ENCODE measurements at places on chromosomes 4 and X. TPM values are rescaled to one million over a fixed set of nuclear protein-coding genes. Genes with fewer than 3 reads are reported as not detected.

The USP11 gene
- 26.7 TPM for total RNA-seq

The CABS1 gene
- total RNA-seq: not detected

The BTC gene
- 0.42 TPM for total RNA-seq

The PPP2R2C gene
- 5.4 TPM for total RNA-seq

DNA sequence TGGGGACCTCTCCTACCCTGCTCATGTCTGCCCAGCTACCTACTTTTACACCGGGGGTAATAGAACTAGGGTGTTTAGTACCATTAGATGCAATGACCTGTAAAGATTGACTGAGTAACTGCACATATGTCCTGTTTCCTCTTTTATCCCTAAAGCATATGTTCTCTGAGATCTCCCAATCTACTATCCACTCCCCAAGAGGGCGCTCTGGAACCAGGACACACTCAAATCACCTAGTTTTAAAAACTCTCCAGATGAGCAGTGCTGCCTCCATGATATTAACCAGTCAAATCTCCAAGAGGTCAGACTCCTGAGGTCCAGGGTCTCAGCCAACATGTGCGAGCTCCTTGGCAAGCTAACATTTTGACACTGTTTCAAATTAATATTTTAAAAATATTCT lies 87.0 kb upstream of the TSPAN5 start:
- H3K4me1 ChIP-seq: peaks cover 4% of the 10 kb centered on the region
- no peaks in the 10 kb centered on the region for H3K27me3 ChIP-seq
- no peak overlapping the region for H3K27ac ChIP-seq
- H3K4me3 ChIP-seq: no peak overlapping the region
- no peaks in the 10 kb centered on the region for H3K36me3 ChIP-seq
- DNase-seq: no peak

DNA sequence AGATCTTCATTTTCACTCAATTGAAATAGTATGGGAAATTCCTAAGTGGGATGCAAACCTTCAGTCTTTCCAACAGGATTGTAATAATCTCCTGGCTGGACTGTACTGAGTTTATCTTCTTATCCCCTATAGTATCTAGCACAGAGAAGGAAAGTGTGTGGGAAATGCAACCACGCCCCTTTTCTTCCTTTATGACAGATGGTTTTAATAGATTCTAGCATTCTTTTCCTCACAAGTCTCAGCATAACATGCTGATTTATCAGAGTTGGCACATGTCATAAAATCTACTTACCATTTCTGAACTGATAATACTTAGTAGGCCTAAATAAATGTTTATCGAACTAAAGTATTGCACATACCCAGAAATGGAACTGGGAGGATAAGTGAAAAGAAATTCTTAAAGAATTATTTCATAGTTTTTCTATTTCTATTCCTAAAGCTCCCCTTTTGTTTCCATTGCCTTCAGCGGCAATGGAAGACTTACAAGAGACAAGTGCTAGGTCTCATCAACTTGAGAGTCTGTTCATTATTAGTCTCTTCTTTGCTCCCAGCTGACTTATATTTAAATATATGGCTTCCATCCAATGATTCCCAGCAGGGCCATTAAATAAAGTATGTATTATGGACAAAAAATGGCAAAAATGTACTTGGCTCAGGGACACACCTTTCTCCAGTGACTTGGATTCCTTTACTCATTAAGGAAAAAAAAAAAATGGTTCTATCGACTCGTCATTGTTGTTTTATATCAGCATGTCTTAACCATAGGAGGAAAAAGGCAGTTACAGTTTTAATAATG lies 484.5 kb downstream of the IL1RAPL1 start:
- H3K27me3 ChIP-seq: no peaks in the 10 kb centered on the region
- no peaks in the 10 kb centered on the region for H3K36me3 ChIP-seq
- no peaks in the 10 kb centered on the region for H3K4me1 ChIP-seq

GRCh38 chrX:98731821-98732220 lies 1678.3 kb downstream of the PCDH19 start:
- no peaks in the 10 kb centered on the region for H3K27me3 ChIP-seq
- no peaks in the 10 kb centered on the region for H3K36me3 ChIP-seq
- H3K4me3 ChIP-seq: no peak overlapping the region
- H3K4me1 ChIP-seq: no peaks in the 10 kb centered on the region

DNA sequence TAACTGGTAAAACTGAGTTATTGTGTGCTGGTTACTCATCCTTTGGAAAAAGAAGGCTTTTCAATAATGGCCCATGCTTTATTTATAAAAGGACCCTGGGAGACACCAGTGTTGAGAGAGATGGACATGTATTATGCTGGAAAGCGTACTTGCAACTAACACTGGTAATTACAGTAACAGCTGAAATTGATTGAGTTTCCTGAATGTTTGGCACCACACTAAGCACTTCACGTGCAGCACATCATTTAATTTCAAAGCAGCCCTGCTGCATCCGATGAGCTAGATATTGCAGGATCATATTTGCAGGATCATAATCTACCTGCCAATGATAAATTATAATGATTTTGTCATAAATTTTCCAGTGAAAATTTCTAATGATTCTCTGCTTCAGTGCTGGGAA lies 81.5 kb downstream of the QRFPR start:
- no peaks in the 10 kb centered on the region for H3K4me1 ChIP-seq
- H3K27ac ChIP-seq: no peak overlapping the region
- DNase-seq: no peak
- H3K4me3 ChIP-seq: no peak overlapping the region

- H3K4me1 ChIP-seq: no peaks in the 10 kb centered on the region
- no peak for DNase-seq
- no peaks in the 10 kb centered on the region for H3K36me3 ChIP-seq
- no peaks in the 10 kb centered on the region for H3K27me3 ChIP-seq
- H3K4me3 ChIP-seq: no peak overlapping the region
- H3K27ac ChIP-seq: no peak overlapping the region
These were observed 59.3 kb downstream of the RWDD4 start for GRCh38 chr4:183599690-183600089.

- H3K4me1 ChIP-seq: peaks cover 2% of the 10 kb centered on the region
- H3K4me3 ChIP-seq: no peak overlapping the region
- no peaks in the 10 kb centered on the region for H3K36me3 ChIP-seq
These were observed 2.7 kb downstream of the GPRASP2 start for GRCh38 chrX:102714994-102715393.

- H3K27ac ChIP-seq: no peak overlapping the region
- no peak for DNase-seq
- no peaks in the 10 kb centered on the region for H3K4me1 ChIP-seq
- no peak overlapping the region for H3K4me3 ChIP-seq
These were observed 119.2 kb upstream of the VCX3B start for GRCh38 chrX:8345473-8345872.

- no peak overlapping the region for H3K27ac ChIP-seq
- no peaks in the 10 kb centered on the region for H3K36me3 ChIP-seq
- no peaks in the 10 kb centered on the region for H3K4me1 ChIP-seq
- no peak overlapping the region for H3K4me3 ChIP-seq
- H3K27me3 ChIP-seq: no peaks in the 10 kb centered on the region
- DNase-seq: no peak
These were observed 198.9 kb upstream of the LDB2 start for GRCh38 chr4:17097362-17097761.

- H3K36me3 ChIP-seq: no peaks in the 10 kb centered on the region
- no peak overlapping the region for H3K4me3 ChIP-seq
- DNase-seq: no peak
- no peaks in the 10 kb centered on the region for H3K4me1 ChIP-seq
- H3K27me3 ChIP-seq: no peaks in the 10 kb centered on the region
- H3K27ac ChIP-seq: no peak overlapping the region
These were observed 877.5 kb upstream of the TENM3 start for GRCh38 chr4:181365671-181366070.

GRCh38 chr4:102472441-102473013 lies 28.6 kb upstream of the NFKB1 start:
- H3K4me1 ChIP-seq: no peaks in the 10 kb centered on the region
- no peaks in the 10 kb centered on the region for H3K36me3 ChIP-seq
- no peaks in the 10 kb centered on the region for H3K27me3 ChIP-seq
